ENCODE measurements at places on chromosomes 2 and 18.

- DNase-seq: no peak
Observed at GRCh38 chr2:168029071-168029470, 218.3 kb downstream of the STK39 start.

DNA sequence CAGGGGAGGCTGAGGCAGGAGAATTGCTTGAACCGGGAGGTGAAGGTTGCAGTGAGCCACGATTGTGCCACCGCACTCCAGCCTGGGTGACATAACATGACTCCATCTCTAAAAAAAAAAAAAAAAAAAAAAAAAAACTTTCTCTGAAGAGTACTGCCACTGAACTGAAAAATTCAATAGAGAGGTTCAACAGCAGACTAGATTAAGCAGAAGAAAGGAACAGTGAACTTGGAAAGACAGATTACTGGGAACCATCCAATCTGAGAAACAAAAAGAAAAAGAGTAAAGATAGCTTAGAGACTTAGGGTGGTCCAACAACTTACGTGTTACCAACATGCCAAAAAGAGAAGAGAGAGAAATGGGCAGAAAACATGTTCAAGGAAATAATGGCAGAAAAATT lies 138.8 kb downstream of the EML6 start:
- DNase-seq: no peak

- DNase-seq: no peak
Observed at GRCh38 chr2:7653617-7654016, 736.4 kb downstream of the RNF144A start.

DNA sequence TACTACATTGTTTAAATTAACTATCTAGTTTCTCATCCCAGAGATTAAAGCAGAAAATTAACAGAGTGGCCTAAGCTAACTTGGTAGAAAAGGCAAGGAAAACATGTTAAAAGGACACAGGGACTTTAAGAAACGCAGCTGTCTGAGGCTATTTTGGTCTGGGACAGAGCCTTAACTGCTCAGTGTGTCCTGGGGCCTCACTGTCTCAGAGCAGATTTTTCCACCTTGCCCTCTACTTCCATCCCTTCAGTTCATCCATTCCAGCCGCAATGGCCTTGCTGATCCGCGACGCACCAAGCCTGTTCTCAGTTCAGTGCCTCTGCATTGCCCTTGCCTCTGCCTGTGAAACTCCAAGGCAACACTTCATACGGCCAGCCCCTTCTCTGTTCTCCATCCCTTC lies 114.9 kb upstream of the OSR1 start:
- no peak for DNase-seq

DNA sequence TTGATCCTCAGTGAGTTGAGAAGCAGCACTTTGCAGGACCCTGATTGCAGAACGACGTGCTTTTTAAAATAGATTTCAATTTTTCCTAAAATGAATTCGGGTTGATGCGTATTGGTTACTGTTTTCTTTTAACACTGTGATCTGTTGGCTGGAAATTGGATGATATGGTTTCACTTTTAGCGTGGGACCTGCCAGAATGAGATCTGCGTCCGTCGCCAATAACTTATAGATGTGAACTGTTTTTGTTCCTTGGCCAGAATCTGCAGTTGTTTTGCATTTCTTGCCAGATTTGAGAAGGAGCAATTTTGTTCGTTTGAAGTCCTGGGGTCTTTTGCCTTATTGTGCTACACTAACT lies 703 bp downstream of the UGGT1 start:
- DNase-seq: no peak

DNA sequence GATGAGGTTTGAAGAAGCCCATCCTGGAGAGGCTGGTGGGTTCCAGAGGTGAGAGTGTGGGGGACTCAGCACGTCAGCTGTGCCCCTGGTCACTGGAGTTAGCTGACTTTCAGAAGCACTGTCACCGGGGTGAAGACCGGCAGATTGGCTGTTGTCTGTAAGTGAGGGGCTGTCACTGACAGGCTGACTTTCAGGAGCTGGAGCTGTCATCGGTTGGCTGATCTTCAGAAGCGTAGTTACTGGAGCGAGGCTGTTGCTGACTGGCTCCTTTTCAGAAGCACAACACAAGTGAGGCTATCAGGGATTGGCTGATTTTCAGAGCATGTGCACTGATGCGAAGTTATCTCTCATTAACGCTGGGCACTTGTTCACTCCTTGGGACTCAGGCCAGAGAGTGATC lies 738.4 kb upstream of the ID2 start:
- no peak for DNase-seq

DNA sequence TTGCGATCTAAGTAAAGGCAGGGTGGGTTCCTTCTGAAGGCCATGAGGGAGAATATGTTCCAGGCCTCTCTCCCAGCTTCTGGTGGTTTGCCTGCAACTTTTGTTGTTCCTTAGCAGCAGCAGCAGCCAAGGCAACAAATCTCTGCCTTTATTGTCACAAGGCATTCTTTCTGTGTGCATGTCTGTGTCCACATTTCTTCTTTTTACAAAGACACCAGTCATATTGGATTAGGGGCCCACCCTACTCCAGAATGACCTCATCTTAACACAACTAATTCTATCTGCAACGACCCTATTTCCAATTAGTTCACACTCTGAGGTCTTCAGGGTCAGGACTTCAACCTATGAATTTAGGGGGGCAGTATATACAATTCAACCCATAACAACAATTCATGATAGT lies 587.5 kb downstream of the XIRP2 start:
- DNase-seq: no peak

DNA sequence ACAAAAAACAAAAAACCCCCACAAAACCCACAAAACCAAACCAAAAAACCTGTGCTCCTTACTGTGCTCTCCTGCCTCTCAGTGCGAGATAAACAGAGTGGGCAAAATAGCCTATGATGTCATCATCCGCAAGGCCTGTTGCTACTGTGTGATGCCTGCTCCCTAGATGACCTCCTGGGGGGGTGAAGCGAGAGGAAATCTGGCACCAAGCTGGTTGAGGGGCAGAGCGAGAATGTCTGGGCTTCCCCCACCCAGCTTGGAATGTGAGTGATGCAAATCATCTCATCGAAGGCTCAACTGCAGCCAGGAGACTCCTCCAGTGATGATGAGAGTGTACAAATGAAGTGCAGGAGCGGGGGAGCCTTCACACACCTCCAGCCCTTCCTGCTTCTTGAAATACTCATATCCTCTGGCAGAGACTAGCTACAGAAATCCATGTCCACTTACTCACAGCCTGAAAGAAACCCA lies 57.7 kb upstream of the MAP4K3 start:
- no peak for DNase-seq

- DNase-seq: no peak
Observed at GRCh38 chr18:68548904-68549870, 165.7 kb downstream of the TMX3 start.

DNA sequence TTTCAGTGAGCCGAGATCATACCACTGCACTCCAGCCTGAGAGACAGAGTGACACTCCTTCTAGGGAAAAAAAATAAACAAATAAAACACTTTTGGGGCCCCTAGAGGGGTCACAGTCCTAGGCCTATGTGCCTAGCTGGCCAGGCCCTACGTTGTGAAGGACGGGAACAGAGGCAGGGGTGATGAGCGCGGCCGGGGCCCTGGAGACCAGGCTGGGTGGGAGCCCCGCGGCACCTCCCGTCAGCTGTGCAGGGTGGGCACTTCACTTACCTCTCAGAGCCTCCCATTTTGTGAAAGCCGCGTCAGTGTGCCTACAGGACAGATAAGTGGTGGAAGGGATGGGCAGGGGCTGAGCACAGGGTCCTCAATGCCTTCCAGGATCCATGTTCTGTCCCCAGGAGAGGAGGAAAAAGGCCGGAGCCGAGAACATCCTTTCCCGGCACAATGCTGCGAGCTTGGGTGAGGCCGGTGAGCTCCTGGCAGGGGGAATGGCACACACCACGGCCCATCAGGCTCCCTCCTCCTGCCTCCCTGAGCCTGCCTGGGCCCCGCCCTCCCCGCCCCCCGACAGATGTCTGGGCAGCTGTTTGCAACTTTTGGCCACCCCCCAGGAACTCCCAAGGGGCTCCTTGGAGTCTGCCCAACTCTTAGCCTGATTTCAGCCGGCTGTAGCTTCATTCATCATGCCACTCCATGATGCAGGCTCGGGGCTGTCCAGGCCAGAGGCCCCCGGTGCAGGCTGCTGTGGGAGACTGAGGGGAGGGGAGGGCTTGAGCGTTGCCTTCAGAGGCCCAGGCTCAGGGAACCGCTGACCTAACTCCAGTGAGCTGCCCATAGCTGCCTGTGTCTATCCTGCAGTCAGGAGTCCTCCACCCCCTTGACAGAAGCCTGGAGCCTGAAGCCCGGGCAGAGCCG lies 196.5 kb downstream of the TFCP2L1 start:
- no peak for DNase-seq
